Activated CD4-positive, alpha-beta T cell treated with anti-CD3 and anti-CD28 coated beads for 36 hours (primary cell): ENCODE measurements at places on chromosomes 7 and 10.

DNA sequence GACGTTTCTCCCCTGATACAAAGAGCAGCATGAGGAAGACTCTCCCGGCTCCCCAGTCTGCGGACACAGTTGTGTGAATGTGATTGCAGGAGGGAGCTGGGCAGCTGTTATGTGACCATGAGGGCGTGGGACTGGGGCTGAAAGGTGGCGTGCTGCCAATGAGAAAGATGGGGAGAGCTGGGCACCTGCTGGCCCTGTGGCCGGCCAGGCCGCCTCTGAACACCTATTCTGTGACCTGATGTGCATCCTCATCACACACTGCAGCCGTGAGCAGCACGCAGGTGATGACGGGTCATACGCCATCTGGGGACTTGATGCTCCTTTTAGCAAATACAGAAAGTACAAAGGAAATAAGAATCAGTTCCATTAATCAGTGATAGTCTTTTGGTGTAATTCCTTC is 86.9 kb downstream of the MGMT start:
- no peak for DNase-seq

DNA sequence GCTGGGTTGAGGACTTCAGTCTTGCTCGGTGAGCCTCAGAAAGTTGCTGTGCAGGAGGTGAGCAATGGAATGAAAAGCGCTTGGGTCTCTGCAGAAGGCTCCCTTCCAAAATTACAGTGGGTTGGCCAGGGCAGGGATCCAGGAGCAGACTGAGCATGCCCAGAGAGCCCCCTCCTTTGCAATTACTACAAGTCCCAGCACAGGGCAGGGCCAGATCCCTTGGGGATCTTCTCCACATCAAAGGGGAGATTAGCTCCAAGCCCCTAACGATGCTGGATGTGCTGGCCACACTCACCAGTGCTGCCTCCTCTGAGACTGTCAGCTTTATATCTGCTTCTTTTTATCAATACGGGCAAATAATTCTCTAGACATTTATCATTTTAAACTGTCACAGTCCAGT is 337.5 kb downstream of the RPS24 start:
- DNase-seq: no peak

GRCh38 chr10:99316374-99316773 is 12.8 kb upstream of the CNNM1 start:
- no peak for DNase-seq

GRCh38 chr7:90850471-90850870 is 254.3 kb downstream of the CDK14 start:
- DNase-seq: no peak

DNA sequence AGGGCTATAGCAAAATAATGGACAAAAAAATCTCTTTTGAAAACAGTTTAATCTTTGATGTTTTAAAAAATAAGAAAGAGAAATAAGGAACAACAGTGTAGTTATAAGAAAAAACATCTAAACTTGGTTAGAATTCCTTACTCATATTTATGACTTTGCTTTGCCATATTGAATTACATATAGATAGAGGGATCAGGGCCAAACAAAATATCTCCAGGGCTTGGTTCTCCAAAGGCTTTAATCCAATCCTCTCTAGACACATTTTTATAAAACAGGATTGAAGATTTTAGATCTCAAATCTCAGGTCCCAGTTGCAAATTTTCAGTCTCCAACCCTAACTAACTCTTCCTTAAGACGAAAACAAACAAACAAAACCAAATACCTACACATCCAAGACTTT is 72.6 kb upstream of the RHOBTB1 start:
- no peak for DNase-seq

GRCh38 chr10:35270100-35270499 is 66.2 kb upstream of the CCNY start:
- DNase-seq: peak; percentile 7

GRCh38 chr7:23494009-23494408 is 23.7 kb upstream of the IGF2BP3 start:
- DNase-seq: no peak

DNA sequence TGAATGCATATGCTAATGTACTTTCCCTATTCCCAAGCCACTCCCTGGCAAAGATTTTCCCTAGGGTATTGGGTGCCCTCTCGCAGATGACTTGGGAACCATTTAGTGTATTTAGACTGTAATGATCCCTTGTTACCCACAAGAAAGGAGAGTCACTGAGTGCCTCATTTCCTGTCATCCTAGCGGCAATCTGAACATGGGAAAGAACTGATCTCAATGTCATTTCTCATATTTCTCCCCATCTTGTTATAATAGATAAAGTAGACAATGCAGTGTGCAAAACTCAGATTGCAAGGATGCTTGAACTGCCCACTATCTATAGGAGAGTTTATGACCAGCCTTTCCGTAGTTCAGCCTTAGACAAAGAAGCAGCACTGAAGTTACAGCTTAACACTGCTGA is 123.3 kb downstream of the MICU1 start:
- DNase-seq: no peak

GRCh38 chr10:100009283-100009792 is 409 bp downstream of the DNMBP start:
- DNase-seq: no peak

GRCh38 chr10:86075512-86075911 is 291.1 kb downstream of the GRID1 start:
- DNase-seq: no peak

DNA sequence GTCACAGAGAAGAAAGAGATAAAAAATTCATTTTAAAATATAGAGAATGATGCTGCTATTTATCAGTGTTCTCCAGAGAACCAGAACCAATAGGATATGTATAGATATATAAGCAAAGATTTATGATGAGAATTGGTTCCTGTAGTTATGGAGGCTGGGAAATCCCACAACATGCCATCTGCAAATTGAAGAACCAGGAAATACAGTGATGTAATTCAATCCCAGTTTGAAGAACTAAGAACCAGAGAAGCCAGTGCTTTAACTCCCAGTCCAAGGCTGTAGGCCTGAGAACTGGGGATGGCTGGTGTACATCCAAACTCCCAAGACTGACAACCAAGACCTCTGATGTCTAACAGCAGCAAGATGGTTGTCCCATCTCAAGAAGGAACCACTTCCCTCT is 192.9 kb upstream of the PLXDC2 start:
- no peak for DNase-seq

- no peak for DNase-seq
Observed at GRCh38 chr7:8161364-8161828, 100.6 kb downstream of the ICA1 start.

DNA sequence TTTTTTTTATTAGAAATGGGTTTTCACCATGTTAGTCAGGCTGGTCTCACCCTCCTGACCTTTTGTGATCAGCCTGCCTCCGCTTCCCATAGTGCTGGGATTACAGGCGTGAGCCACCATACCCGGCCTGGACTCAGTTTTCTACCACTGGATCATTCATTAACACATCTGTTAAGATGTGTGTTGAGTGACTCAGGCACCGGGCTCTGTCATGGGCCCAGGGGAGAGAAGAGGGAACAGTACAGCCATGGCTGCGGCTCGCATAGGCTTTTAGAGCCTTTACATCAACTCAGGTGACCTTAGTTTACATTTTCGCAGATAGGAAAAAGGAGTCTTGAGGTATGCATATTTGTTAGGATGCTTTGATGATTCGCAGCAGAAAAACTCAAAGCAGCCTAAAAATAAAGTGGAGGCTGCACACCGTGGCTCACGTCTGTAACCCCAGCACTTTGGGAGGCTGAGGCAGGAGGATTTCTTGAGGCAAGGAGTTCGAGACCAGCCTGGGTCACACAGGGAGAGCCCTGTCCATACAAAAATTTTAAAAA is 3.1 kb upstream of the ARPC1B start:
- DNase-seq: no peak

DNA sequence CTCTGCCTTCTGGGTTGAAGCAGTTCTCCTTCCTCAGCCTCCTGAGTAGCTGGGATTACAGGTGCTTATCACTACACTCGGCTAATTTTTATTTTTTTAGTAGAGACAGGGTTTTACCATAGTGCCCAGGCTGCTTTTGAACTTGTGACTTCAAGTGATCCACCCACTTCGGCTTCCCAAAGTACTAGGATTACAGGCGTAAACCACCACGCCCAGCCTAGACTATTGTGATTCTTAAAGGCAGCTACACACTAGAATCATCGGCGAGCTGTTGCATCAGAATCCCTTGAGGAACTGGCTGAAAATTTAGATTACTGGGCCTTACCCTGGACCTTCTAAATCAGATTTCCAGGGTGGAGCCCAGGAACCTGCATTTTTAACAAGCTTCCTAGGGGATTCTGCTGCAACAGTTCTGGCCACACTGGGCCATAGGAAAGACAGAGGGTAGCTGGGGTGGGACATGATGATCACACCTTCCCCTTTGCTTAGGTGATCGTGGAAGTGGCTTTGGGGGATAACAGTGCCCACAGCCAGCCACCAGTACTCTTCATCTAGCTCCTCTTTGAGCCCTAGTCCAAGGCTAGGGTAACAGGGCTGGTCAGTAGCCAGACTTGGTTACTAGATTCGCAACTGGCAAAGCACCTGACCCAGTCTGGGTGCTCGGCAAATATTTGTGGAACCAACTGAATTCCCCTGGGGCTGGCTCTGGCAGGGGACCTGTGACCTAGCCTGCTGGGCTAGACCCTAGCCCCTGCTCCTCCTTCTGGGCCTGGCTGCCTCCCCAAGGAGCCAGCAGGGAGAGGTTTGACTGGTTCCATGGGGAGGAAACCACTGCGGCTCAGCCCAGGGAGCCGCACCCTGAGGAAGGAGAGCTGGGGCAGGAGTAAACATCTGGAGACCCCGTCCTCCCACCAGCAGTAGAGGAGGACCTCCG is 67.1 kb upstream of the DUSP5 start:
- DNase-seq: peak; percentile 2

GRCh38 chr7:107891636-107892366 is 818 bp downstream of the DLD start:
- DNase-seq: peak; percentile 38

DNA sequence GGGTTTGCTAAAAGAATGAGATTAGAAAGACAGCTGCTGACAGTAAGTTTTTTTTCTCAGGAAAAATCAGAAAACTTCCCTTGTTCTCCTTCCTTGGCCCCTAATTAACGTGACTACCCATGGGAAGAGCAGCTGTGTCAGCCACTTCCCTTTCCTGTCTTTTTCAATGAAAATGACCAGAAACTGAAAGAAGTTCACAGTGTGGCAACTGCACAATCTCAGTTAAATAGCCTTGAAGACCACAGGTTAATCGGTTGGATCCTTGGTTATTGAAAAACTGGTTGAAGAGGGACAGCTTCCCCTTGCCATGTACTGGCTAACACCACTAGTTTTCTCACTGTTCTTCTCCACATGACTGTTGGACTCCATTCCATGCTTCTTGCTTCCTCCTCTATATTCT is 148.8 kb upstream of the AGR3 start:
- no peak for DNase-seq

GRCh38 chr10:27680006-27680557 is 65.5 kb downstream of the MKX start:
- DNase-seq: no peak

DNA sequence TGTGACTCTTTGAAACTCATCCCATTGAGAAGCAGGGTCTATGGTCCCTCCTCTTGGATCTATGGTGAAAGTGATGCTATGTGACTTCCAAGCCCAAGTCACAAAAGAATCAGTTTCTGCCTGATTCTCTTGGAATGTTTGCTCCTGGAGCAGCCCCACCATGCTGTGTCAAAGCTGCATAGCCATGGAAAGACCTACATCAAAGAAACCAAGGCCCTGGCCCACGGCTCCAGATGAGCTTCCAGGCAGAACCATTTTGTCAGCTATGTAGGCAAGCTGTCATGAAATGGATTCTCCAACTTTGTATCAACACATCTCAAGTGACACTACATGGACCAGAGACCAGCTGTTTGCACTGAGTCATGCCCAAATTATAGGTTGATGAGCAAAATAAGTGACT is 77.0 kb downstream of the AASS start:
- DNase-seq: no peak

GRCh38 chr10:7956508-7956907 is 98.0 kb upstream of the GATA3 start:
- DNase-seq: no peak

DNA sequence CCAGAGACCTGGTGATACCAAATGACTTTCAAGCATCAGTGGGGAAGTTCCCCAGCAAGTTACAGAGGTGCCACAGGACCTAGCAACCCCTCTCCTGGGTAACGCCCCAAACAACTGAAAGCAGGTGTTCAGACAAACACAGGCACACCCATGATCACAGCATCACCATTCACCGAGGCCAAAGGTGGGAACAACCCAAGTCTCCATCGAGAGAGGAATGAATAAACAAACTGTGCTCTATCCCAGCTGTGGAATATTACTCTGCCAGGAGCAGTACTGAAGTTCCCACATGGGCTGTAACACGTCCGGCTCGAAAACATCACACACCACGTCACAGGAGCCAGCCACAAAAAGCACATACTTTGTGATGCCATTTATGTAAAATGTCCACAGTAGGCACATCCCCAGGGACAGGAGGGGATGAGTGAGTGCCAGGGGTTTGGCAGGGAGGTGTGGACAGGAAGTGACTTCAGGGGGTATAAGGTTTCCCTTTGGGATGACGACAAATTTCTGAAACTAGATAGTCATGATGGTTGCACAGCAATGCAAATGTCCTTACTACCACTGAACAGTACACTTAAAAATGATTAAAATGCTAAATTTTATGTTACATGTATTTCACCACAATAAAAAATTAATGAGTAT is 222.8 kb downstream of the TNS3 start:
- DNase-seq: no peak

DNA sequence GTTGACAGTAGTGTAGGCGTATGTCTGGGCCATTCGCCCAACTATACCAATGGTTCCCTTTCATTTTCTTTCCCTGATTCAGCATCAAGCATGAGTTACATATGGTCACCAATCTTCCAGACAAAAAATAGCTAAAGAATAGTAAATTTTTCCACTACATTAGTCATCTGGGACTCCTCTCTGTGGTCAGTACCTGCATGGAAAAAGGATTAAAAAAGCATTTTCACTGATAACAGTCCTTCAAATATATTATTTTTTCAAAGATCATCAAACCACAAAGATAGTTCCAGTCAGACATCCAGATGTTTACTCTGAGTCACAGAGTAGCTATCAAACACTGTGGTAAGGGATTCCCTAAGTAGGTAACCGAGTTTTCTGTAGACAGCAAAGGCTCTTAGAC is 302.6 kb upstream of the SEMA3D start:
- DNase-seq: no peak
